IPS-NIHi11 (cell line): ENCODE measurements at places on chromosomes 1 and 21.

- DNase-seq, result peak; percentile 35
Measured at GRCh38 chr1:19596065-19596713, 47.9 kb upstream of the NBL1 start.

- DNase-seq, result no peak
Measured at GRCh38 chr1:207883660-207884250, 27.2 kb downstream of the CD34 start.

DNA sequence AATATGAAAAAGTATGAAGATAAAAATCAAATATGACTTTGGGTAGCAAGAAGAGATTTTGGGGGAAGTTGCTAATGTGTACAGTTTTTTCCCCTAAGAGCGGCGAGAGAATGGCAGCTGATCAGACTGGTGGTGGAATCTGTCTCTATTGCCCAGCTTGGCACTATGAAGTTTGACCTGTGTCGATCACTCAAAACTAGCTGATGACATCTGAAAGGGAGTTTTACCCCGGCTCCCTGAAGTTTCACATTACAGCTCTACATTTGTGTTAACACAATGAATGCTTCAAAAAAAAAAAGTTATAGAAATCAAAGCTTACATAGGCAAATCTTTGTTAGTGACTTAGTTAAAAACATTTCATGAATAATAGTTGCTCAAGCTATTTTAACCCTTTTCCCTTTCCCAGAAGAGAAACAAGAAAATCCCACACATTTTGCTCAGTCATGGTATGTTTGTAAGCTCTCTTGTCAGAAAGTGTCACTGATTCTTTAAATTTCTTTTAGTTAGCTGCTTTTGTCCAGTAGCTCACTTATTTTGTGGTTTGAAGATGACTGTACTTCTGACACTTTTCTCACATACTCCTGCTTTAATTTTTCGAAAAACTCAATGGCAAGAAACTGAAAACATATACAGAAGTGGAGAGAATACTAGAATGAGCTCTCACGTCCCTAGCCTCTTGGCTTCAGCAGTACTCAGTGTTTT is 41.3 kb downstream of the DYRK1A start:
- no peak for DNase-seq

DNA sequence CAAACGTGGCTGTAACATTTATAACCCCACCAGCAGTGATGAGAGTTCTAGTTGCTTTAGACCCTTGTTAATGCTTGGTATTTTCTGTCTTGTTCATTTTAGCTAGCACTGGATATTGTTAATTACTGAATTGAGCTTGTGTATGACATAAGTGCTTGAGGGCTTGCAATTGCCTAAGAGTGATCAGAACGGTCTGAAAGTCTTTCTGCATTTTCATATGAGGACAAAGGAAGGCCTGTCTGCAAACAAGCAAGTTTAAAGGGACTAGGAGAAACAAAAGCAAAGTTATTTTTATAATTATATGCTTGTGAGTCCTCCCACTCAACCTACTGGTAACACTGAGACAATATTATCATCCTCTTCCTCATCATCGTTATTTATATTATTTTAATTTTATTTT is 305.5 kb upstream of the DUSP10 start:
- no peak for DNase-seq

DNA sequence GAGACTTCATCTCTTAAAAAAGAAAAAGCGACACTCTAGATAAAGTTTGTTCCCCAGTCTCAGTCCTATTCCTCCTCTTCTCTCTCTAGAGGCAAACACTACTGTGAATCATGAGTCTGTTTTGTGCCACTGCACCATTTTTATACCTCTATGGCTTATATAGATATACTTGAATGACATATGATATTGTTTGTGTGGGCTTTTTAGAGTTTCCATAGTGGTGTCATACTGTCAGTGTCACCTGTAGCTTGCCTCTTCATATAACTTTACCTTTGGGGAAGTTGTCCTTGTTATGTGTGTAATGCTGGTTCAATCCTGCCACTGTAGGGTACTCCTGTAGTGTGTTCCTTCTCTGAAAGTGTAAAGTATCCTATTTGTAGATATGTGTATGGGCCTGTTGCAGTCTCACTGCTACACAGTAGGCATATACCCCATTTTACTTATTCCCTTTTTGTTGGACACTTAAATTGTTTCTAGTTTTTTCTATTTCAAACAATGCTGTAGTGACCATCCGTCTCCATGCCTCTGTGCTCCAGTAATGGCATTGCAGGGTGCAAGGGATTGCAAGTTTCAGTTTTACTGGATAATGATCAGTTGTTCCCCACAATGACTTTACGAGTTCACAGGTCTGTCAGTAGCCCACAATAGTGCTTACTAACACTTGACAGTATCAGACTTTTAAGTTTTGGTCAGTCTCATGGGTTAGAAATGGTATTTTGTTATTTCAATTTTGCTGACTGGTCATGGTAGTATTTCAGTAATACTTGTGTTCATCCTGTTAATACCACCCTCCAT is 2.7 kb downstream of the PRMT2 start:
- DNase-seq, result no peak

DNA sequence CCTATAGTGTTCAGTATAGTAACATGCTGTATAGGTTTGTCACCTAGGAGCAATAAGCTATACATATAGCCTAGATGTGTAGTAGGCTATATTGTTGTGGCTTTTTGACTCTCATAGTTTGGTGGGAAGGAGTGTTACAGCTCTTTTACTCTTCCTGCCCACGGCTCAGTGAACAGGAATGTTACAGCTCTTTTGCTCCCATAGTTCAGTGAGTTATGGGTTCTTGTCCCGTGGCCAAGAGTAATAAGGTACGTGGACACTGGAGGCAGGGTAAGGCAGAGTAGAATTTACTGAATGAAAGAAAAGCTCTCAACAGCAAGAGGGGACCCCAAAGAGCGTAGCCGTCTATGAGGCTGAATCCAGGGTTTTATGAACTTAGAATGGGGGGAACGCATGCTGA is 734.3 kb downstream of the ADGRL2 start:
- peak; percentile 9 for DNase-seq

DNA sequence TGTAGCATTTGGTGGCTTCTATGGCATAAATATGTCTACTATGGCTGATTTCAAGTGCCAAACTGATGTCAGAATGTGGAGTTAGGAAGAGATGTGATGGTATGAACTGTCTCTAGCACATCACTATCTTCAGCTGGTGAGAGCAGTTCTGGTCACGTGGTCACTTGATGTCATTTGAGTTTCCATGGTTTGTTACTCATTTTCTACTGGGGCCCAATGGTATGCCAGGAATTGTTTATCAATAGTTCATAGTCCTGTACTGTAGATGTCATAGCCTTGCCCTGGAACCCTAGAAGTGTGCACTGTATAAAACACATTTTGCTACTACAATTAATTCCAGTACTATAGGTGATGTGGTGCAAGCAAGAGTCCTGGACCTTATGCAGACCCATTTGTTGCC is 153.7 kb downstream of the PDE4B start:
- DNase-seq, result no peak

DNA sequence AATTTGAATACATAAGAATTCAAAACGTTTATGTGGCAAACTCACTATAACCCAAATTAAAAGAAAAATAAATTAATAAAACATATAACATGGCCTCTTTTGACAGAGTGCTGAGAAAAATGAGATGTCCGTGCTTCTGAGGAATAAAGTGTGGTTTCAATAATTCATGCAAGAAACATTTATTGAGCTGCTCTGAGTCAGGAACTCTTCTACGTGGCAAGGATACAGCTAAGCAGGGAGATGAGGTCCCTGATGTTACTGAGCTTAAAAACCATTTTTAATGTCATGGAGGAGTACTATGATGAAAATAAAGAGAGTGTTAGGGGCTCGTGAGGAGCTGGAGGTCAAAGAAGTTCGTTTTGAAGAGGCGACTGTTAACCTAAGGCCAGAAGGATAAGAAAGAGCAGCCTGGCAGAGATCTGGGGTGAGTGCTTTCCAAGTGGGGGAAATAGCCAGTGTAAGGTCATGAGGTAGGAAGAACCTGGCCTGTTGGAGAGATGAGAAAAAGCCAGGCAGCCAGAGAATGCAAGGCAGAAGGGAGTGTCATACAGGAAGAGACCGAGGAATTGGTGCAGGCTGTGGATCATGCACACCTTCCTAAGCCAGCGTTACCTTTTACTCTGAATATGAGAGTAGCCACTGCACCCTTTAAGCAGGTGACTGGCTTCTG is 182.2 kb upstream of the DUSP10 start:
- DNase-seq, result no peak

GRCh38 chr1:165376041-165376810 is 19.7 kb upstream of the LMX1A start:
- DNase-seq, result peak; percentile 83

GRCh38 chr1:5830771-5831599 is 161.2 kb downstream of the NPHP4 start:
- peak; percentile 90 for DNase-seq

DNA sequence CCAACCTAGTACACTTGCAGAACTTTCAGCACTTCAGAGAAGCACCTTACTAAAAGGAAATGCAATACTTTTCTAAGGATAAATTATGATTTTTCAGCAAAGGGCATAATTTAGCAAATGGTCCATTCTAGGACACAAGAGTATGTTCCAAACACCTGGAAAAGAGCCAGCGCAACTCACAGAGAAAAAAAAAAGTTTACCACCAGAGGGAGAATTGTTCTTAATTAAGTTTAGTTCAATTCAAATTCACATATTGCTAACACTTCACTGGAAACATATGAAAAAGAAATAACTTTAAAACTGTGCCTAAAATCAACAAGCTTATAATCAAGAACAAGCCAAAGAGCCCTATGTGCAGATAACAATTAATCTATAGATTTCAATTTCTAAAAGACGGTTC is 338.1 kb downstream of the SEC16B start:
- no peak for DNase-seq

DNA sequence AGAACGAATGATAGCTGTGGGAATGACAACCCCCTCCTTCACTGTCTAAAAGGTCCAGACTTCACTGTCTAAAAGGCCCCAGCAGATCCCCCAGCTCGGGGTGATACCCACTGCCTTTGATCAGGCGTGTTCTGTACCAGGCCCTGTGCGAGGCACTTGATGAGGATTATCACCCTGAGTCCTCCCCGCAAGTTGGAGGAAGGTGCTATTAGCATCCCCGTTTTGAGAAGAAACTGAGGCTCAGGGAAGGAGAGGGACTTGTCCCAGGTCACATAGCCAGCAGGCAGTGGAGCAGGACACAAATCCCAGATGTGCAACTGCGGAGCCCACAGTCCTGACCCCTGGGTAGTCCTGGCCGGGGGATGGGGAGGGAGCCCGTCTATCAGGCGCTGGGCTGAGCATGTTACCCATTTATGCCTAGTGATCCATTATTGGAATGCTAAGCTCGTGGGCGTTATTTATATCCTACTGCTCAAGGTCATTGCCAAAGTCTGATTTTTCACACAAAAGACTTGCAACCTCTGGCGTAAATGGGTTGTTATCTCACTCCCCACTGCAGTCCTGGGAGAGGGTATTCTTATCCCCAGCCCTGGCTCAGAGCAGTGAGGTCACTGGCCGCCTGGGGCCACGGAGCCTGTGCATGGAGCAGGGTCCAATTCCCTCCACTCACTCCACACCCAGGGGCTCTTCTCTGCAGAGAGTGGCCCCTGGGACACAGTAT is 722.2 kb downstream of the MATN1 start:
- DNase-seq, result no peak

- no peak for DNase-seq
Measured at GRCh38 chr1:100362821-100363466, 10.6 kb downstream of the CDC14A start.

DNA sequence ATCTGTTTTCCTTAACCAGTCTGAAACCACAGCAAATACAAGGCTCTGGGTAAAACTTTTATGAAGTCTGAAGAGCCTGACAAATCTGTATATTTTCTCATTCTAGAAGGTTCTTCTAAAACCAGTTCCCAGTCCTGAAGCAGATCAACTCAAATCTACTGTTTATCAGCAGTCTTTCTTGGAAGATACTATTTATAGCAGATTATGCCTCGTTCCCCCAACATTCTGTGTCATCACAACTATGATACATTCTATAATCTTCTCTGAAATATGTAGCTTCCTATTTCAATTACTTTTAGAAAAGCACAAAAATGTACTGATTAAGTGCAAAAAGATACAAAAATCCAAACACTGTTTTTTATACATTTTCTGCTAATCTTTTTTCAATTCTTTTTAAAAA is 67.5 kb downstream of the NIBAN1 start:
- DNase-seq, result no peak

- DNase-seq, result no peak
Measured at GRCh38 chr1:226798427-226799411, 59.6 kb upstream of the ITPKB start.

DNA sequence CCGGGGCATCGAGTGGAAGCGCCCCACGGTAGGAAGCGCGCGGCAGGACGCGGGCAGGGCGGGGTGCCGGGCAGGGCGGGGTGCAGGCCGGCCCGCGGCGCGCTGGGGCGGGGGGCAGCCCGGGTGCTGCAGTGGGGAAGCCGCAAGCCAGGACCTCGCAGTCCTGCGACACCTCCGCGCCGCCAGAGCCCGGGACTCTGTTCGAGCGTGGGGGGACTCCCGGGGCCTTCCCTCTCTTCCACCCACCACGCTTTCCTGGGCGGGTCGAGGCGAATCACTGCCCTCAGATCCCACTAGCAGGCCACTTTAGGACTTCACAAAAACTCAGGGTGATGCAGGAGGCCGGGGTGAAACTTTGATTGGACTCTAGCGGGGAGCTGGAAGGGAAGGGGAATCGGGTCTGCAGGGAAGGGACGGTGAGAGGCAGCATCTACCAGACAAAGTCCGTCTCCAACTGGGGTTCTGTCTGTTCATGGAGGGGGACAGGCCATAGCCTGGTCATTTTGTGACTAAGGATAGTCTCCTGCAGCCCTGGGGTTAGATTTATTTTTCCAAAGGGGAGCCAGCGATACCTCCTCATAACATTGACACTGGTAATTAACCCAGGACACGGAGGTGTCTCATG is 623 bp downstream of the CAPN2 start:
- peak; percentile 56 for DNase-seq

- no peak for DNase-seq
Measured at GRCh38 chr1:59163268-59164092, 133.4 kb upstream of the FGGY start.

- DNase-seq, result no peak
Measured at GRCh38 chr1:246155923-246156322, 351.2 kb downstream of the SMYD3 start.

GRCh38 chr1:159940006-159940620 is 5.3 kb downstream of the IGSF9 start:
- no peak for DNase-seq

- DNase-seq, result no peak
Measured at GRCh38 chr21:32705139-32705538, 22.7 kb downstream of the SYNJ1 start.

DNA sequence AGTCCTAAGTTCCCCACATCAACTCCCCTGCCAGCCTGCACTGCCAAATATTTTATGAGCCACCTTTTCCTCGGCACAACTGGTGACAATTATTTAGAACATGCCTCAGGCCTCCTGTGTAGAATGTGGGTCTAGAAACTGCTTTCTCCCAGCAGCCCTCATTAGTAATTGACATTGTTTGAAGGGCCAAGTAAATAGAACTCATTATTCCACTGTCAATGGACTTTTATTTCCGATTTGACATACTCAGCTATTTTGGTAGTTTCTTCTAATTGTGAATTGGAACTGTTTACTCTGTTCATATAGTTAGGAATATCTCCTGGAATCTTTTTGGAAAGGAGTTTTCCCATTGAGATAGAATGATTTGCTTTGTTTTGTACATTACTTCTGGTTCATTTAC is 168.8 kb upstream of the L1TD1 start:
- no peak for DNase-seq

GRCh38 chr1:177307771-177308170 is 137.0 kb downstream of the BRINP2 start:
- DNase-seq, result no peak
